ENCODE measurements at places on chromosomes 4 and X.

DNA sequence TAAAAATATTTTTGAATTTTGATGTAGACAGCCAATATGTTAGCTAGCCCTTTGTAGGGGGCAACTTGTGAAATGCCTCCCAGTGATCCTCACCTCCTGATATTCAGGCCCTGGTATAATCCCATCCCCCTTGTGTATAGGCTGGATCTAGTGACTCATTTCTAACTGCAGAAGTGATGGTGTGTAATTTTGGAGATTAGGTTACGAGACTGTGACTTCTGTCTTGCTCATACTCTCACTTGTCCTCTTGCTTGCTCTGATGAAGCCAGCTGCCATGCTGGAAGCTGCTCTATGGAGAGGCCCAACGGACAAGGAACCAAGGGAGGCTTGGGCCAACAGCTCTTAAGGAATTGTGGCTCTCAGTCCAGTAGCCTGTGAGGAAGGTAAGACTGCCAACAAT, 61.7 kb downstream of the GPR82 start:
- DNase-seq: no peak

DNA sequence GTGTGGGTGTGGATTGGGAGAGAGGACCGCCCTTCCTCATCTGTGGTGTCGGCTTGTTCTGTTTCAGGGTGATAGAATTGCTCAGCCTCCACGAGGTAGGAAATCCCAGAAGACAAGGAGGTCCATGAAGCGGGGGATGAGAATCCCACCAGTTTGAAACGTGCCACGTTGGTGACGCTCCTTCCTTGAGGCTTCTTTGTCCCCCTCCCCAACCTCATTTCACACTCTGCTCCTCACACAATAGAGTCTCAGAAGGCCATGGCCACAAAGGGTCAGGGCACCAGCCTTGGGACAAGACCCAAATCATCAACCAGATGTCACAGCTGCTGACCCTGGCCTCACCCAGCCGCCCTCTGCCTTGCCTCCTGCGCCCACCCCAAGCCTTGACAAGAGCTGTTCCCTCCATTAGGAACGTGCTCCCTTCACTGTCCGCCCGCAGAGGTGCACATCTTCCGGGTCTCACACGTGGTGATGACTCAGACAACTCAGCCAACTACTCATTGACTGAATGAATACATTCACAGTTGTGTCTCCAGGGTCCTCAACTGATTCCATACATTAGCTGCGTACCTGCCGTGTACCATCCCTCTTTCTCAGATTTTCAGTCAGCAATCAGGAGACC, 18.3 kb downstream of the BLOC1S4 start:
- no peak for DNase-seq

DNA sequence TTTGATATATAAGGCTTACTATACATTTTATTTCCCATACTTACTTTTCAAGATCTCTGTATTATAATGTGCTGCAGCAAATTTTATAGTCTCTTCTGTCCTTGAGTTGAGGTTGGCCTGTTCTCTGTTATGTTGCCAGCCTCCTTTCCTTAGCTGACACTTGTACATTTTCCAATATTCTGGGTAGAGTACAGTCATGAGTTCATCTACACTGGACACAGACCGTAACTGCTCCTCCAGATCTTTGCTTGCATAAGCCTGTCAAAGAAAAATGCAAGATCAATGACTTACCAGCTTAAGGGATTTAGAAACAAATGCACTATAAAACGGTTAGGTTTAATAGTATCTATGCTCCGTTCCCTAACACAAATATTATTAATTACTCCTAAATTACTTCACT, 63.2 kb downstream of the VEGFC start:
- no peak for DNase-seq

DNA sequence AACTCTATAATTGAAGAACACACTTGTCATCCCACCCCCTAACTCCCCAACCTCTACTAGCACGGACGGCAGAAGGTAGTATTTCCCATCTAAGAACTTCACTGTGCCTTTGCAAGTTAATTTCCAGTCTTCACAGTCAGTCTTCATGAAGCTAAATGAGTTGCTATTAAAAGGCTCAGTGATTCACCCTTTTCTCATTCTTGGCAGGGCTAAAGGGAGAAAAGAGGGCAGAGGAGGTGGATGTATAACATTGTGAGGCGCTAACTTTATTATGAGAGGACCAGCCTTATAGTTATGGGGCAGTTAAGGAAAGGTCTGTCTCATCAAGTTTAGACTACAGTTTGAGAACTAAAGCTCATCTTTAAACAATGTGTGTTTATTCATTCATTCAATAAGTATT, 161.0 kb upstream of the S100G start:
- DNase-seq: no peak

DNA sequence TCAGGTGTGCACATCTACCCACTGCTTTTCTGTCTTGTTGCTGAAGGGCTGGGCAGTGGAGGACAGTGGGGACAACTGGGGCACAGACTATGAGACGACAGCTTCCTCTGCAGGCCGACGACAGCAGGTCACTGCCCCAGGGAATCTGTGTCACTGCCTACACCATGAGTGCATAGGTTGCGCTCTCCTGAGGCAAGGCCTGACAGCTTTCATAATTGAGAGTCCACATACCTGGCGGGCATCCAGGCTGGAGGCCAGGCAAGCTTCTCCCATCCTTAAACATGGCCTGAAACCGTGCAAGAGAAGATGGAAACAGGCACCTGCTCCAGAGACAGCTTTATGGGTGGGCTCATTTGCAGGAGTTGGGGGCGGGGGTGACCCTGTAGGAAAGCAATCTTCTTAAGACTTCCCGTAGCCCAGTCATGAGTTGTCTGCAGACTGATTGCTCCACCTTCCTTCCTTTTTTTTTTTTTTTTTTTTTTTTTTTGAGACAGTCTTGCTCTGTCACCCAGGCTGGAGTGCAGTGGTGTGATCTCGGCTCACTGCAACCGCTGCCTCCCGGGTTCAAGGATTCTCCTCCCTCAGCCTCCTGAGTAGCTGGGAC, 2.9 kb downstream of the ANOS1 start:
- DNase-seq: no peak

DNA sequence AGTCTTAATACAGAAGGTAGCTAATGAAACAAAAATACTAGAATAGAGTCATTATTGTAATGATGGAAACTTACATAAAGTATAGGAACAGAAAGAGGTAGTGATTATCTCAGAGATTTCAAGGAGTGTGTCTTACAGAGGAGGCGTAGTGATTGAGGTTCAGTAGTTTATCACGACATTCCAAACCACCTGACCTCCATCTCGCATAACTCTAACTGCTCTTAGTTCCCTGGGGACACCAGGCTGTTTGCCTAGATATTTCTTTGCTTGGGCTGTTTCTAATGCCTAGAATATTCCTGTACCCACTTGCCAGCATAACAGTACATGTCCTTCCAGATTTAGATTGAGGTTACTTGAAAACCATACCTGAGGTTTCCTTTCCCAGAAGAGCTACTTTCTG, 29.1 kb downstream of the STAG2 start:
- no peak for DNase-seq

GRCh38 chr4:143438710-143439109, 74.8 kb upstream of the SMARCA5 start:
- DNase-seq: no peak

GRCh38 chr4:16195209-16195608, 31.1 kb downstream of the TAPT1 start:
- no peak for DNase-seq

DNA sequence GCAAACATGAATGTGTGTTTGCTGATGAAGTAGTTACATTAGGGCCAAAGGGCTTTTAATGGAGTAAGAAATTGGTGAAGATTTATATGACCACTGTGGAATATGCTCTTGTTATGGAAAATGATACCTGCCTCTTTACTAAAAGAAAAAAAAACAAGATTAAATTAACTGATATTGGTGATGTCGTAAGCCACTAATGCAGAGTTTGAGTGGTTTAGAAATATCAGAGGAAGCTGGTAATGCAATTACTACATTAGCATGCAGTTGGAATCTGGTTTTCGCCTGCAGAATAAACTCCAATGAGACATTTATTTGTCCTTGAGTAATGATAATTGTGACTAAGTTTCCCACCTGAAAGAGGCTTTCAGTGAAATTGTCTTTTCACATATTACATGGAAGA, 597.9 kb downstream of the GALNTL6 start:
- no peak for DNase-seq

GRCh38 chrX:133607419-133608348, 192.4 kb upstream of the GPC4 start:
- no peak for DNase-seq

GRCh38 chr4:13261486-13262257, 222.5 kb downstream of the RAB28 start:
- DNase-seq: no peak

- DNase-seq: no peak
Measured at GRCh38 chr4:96205143-96205936, 365.4 kb downstream of the PDHA2 start.

DNA sequence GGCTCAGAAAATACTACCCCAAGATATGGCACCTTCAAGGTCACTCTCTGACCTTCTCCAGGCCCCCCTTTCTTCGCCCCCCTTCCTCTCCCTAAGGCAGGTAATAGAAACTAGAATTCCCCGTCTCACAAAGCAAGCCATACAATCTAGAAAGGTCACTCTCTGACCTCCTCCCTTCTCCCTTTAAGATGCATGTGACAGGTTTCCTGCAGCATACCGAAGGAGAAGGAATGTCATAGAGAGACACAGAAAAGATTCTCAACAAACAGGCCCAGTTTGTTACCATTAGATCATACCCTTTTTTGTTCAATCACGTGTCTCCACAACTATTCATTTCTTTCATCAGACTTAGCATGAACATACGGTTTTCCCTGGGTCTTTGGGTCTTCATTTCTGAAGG, 51.2 kb upstream of the RBMXL3 start:
- no peak for DNase-seq

GRCh38 chr4:140239311-140239710, 85.3 kb upstream of the MAML3 start:
- no peak for DNase-seq

DNA sequence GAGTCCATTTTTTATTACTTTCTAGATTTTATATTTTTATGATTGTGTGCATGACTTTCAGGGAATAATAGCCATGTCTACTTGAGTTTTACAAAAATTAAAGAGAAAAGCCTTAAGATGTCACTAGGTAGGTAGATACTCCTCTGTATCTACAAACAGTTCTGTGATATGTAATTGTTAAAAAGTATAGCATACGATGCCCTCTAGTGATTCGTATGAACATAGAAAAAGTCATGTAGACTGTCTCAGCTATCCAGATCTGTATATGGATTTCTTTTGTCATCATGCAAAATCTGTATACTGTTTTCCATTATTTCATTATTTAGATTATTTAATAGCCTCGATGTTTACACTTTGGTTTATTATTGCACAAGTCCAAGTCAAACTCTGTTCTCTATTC, 856.6 kb downstream of the CENPC start:
- DNase-seq: no peak

GRCh38 chr4:168380290-168380689, 61.7 kb upstream of the DDX60 start:
- no peak for DNase-seq

DNA sequence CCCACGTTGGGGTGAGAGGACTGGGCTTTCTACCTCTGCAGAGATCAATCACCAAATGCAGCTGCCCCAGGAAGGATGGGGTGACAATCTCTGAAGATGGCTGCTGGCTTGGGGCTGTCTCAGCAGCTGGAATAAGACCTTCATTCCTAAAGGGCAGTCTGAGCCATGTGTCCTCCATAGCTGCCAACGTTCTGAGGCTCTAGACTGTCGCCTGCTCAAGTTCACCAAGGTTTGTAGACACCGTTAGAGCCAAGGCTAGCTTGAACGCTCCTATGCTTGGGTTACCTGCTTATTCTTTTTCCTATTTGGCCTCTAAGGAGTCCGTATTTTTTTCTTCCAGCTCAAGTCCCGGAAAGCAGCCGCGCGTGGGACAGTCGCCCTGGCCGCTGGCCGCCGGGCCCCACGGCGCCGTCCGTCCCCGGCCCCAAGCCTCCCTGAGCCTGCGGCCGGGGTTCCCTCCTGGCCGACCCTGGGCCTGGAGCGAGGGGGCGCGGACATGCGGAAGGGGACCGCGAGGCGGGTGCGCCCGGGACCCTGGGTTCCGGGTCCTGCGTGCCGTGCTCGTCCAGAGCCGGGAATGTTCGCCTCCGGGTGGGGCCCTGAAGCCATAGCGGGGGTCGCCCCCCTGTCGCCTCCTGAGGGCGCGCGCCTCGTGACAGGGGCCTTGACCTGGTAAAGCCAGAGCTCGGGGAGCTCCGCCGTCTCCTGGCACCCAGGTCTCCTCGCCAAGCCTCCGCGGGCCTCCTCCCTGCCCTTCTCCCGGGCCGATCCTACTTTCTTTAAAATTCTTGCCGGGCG, 23.3 kb downstream of the MRFAP1 start:
- DNase-seq: no peak

- DNase-seq: no peak
Measured at GRCh38 chr4:499567-499966, 557 bp downstream of the PIGG start.

- no peak for DNase-seq
Measured at GRCh38 chr4:150799207-150799606, 215.9 kb downstream of the LRBA start.

DNA sequence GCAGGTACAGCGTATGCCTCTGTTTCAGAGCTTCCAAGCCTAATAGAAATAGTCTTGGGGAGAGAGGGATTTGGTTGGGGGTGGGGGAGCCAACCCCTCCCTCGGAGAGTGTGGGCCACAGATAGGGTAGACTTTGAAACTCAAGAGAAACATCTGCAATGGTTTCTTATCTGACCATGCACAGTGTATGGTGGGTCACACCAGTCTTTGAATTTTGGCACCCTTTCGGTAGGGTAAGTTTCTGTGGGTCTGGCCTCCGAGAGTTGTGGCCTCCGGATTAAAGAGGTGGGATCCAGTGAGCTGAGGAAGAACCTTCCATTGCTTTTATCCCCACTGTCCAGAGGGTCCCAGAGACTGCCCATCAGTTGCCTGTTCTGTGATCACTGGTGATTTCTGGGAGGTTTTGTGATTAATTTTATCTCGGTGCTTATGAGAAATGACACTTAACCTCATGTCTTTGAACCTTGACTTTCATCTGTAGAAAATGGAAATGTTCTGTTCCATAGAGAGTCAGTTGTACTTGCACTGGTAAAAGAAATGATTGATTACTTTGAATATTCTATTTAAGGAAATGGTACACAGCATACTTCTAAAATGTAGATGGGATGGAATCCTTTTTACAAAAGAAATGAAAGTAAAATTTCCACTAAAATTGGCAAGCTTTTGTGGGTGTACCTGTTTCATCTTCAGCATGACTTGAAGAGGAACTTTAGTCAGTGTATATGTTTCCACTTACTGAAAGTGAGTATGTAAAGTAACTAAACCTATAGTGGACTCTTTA, 62.7 kb downstream of the TMEM131L start:
- no peak for DNase-seq

DNA sequence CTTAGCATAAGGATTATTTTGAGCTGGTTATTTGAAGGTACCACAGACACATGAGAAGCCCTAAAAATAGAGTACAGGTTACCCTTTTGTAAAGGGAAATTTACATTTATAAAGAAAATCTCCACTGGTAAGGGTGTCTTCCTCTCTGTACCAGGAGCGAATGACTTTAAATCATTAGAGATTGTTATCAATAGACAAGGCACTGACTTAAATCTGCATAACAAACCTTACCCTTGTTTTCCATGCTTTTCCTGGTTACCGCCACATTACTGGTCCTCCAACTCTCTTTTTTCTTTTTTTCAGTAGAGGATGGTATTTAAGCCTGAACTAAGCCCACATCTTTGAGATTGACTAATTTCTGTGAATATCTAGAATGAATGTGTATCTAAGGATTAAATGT, 129.8 kb downstream of the SLC7A11 start:
- DNase-seq: no peak
